ENCODE measurements at places on chromosomes 1 and 21. TPM values are rescaled to one million over a fixed set of nuclear protein-coding genes. Genes with fewer than 3 reads are reported as not detected.
A peak's percentile ranks its signal among the peaks of the same experiment; 100 is the strongest.

RPS6KC1 gene
- 13.2 TPM for total RNA-seq

GRCh38 chr21:26624983-26625519, 52.0 kb upstream of the CYYR1 start:
- no peak overlapping the region for H3K27ac ChIP-seq
- no peak for DNase-seq
- H3K4me3 ChIP-seq = no peak overlapping the region
- H3K27me3 ChIP-seq = no peaks in the 10 kb centered on the region
- no peaks in the 10 kb centered on the region for H3K4me1 ChIP-seq
- H3K36me3 ChIP-seq = no peaks in the 10 kb centered on the region

DNA sequence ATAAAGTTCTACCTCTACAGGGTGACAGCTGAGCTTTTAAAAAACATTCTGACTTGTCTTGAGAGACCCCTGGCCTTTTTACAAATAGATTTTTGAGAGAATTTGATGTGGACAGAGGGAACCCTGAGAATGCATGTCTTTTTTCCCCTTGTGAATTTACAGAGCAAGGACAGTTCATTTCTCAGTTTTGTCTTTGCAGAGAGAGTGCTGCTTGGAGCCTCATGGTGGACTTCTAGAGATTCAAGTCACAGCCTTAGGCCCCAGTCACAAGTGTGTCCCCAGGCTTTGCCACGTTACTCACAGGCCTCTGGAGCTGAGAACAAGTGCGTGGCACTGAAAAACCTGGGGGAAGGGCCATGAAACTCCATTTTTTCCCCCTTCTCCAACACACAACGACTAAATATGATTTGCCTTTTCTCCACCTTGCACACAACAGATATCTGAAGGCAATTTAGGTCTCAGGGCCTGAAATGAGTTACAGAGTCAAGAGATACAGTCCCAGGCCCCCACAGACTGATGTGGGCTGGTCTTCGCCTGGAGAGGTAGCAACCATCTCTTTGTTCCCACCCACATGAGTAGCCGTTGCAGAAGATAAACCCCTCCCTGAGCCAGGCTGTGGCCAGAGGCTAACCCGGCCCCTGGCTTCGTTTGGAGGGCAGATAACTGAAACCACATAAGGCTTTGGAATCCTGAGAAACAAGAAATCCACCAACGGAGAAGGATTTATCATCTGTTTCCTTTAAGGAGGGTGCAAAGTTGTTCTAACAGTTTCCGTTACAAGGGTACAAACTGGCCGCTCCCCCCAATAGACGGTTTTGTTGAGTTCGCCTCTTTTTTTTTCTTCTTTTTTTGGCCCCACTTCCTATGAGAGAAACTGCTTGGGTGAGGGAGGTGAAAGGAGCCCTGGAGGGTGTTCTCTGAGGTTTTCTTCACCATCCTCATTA, 1.0 kb upstream of the PIGV start:
- DNase-seq = peak; percentile 9
- peak overlapping the region; percentile 88 for H3K4me3 ChIP-seq
- no peaks in the 10 kb centered on the region for H3K27me3 ChIP-seq

DNA sequence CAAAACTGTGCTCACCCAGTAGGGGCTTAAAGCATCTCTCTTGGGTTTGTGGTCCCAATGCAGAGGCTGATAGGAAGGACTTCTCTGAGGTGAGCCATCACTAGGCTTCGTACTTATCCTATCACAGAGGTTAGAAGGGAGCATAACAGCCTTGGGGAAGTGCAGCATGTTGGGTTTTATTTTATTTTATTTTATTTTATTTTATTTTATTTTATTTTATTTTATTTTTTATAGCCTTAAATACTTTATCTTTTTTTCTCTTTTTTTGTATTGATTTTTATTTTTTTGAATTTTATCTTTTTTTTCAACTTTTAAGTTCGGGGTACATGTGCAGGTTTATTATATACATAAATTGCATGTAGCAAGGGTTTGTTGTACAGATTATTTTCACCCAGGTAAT, 48.9 kb upstream of the LPGAT1 start:
- H3K27ac ChIP-seq = no peak overlapping the region
- no peak overlapping the region for H3K4me3 ChIP-seq
- no peaks in the 10 kb centered on the region for H3K4me1 ChIP-seq
- no peak for DNase-seq
- no peaks in the 10 kb centered on the region for H3K27me3 ChIP-seq

DNA sequence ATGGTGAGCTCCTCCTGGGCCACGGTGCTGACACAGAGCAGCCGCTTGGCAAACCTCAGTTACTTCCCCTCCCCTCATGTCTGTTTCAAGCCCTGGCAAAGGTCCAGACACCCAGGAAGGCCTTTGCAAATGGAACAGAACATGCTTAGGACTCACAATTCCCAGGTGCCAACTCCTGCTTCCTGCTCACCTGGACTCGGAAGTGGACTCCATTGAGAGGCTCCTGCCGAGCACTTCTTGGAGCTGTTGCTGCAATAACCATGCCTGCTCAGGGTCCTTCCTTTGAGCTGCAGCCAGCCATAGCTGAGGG, 10.7 kb downstream of the DCST2 start:
- no peak overlapping the region for H3K4me3 ChIP-seq
- H3K4me1 ChIP-seq = peaks cover 8% of the 10 kb centered on the region
- H3K27ac ChIP-seq = no peak overlapping the region
- DNase-seq = no peak

ODF2L gene
- 98.3 TPM for total RNA-seq

GRCh38 chr1:190476806-190477205, 858 bp downstream of the BRINP3 start:
- H3K27ac ChIP-seq = no peak overlapping the region
- H3K4me3 ChIP-seq = no peak overlapping the region
- DNase-seq = no peak
- no peaks in the 10 kb centered on the region for H3K36me3 ChIP-seq

GRCh38 chr21:42238185-42238934, 19.4 kb downstream of the ABCG1 start:
- no peak overlapping the region for H3K4me3 ChIP-seq
- peak; percentile 89 for DNase-seq
- H3K4me1 ChIP-seq = peaks cover 66% of the 10 kb centered on the region
- H3K27me3 ChIP-seq = no peaks in the 10 kb centered on the region
- peak overlapping the region; percentile 96 for H3K27ac ChIP-seq
- H3K36me3 ChIP-seq = no peaks in the 10 kb centered on the region

HEYL gene
- total RNA-seq = 0.12 TPM

GRCh38 chr1:171188388-171189266, 3.5 kb downstream of the FMO2 start:
- H3K27me3 ChIP-seq = no peaks in the 10 kb centered on the region
- no peak overlapping the region for H3K27ac ChIP-seq
- H3K4me1 ChIP-seq = no peaks in the 10 kb centered on the region
- peak; percentile 27 for DNase-seq
- H3K4me3 ChIP-seq = no peak overlapping the region

GRCh38 chr1:3359756-3360440, 94.6 kb upstream of the ARHGEF16 start:
- no peak overlapping the region for H3K4me3 ChIP-seq
- H3K36me3 ChIP-seq = no peaks in the 10 kb centered on the region
- no peak for DNase-seq
- no peaks in the 10 kb centered on the region for H3K27me3 ChIP-seq

CDC42BPA gene
- total RNA-seq = 0.49 TPM

DNA sequence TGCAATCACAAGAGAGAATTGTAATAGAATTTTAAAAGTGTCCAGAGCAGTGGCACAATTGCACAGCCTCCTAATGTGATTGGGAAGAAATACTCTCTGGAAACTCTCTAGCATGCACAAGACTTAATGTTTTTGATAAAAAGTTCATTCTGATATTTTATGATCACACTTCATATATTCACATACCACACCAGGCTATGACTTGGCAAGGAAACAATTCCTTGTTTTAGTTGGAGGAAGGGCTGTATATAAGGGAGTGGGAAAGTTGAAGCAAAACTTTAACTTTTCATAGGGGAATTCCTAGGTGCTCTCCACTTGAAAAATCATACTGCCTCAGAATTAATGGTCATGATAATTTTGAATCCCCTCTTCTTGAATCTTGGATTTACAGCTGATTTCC, 61.5 kb upstream of the ASB17 start:
- no peaks in the 10 kb centered on the region for H3K4me1 ChIP-seq
- DNase-seq = no peak
- no peaks in the 10 kb centered on the region for H3K27me3 ChIP-seq
- H3K27ac ChIP-seq = no peak overlapping the region

- H3K4me1 ChIP-seq = no peaks in the 10 kb centered on the region
- no peak for DNase-seq
- H3K27me3 ChIP-seq = no peaks in the 10 kb centered on the region
Measured at GRCh38 chr1:62954758-62955157, 170.8 kb downstream of the ATG4C start.

GRCh38 chr1:156847591-156848460, 11.1 kb downstream of the INSRR start:
- no peaks in the 10 kb centered on the region for H3K36me3 ChIP-seq
- no peak overlapping the region for H3K4me3 ChIP-seq
- H3K27ac ChIP-seq = no peak overlapping the region
- peaks cover 25% of the 10 kb centered on the region for H3K4me1 ChIP-seq
- DNase-seq = no peak
- peaks cover 5% of the 10 kb centered on the region for H3K27me3 ChIP-seq

- H3K4me3 ChIP-seq = no peak overlapping the region
- H3K36me3 ChIP-seq = no peaks in the 10 kb centered on the region
Measured at GRCh38 chr1:198496216-198497143, 44.0 kb downstream of the ATP6V1G3 start.

GRCh38 chr1:229378586-229379367, 35.9 kb upstream of the CCSAP start:
- H3K36me3 ChIP-seq = no peaks in the 10 kb centered on the region
- H3K4me3 ChIP-seq = no peak overlapping the region
- no peak overlapping the region for H3K27ac ChIP-seq
- no peaks in the 10 kb centered on the region for H3K27me3 ChIP-seq

ADCY10 gene
- total RNA-seq = 0.61 TPM

Measured in CD4-positive, alpha-beta memory T cell (primary cell).